ENCODE measurements at places on chromosomes 12 and 14.
A peak's percentile ranks its signal among the peaks of the same experiment; 100 is the strongest.

DNA sequence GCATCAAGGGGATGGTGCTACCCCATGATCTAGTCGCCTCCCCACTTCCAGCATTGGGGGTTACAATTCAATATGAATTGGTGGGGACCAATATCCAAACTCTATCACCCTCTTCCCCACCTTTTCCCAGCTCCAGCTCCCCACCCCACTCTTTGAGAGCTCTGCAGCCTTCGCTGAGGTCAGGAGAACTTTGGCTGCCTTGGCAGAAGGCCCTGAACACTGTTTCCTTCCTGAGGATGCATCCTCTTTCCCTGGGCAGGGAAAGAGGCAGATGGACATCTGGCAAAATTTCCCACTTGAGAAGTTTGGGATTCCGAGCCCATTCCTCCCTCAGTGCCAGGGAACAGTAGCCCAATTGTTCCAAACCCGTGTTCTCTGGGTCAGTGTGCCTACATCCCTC is 169.1 kb downstream of the TSPAN9 start:
- DNase-seq: no peak

GRCh38 chr12:131287938-131288764 is 334.4 kb downstream of the ADGRD1 start:
- no peak for DNase-seq

DNA sequence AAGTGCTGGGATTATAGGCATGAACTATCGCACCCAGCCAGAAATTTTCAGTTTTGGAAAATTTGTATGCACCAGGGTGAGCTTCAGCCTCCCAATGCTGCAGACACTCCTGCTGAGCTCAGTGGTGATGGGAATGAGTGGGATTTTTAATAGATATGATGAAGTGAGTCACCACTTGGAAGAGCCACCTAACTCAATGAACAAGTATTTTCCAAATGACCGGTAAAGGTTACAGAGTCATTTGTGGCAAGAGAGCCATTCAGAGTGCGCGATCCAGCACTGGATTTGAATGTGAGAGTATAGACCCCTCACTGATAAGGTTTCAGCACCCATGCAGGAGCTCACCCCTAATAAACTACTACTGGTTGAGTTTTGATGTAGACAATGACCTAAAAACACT is 100.7 kb downstream of the PPP2R5C start:
- DNase-seq: no peak

DNA sequence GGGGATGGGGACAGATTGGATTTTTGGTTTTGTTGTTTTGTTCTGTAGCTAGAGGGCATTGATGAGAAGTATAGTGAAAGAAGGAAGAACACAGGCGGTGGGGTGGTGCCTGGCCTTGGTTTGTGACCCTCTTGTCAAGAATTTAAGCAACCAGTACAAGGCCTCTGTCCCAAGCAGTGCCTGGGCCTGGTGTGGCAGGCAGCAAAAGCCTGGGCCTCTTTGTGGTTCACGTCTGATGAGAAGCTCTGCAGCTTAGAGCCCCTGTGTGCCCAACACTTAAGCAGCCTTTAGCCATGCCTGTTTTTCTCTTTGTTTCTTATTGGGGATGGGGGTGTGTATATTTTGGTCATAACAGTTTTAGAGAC is 98.0 kb downstream of the PPP2R5C start:
- no peak for DNase-seq

- no peak for DNase-seq
Measured at GRCh38 chr14:70148911-70149595, 39.7 kb downstream of the SLC8A3 start.

- DNase-seq: no peak
Measured at GRCh38 chr14:89771251-89771650, 183.3 kb downstream of the EFCAB11 start.

DNA sequence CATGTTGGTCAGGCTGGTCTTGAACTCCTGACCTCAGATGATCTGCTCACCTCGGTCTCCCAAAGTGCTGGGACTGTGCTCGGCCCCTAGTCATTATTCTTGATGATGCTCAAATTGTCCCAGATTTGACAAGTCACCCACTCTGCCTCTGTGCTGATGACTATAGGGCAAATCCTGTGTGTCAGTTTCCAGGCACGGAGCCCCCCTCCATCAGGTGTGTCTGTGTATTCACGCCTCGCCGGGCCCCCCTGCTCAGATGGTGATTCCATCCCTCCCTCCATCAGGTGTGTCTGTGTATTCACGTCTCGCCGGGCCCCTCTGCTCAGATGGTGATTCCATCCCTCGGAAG is 4.3 kb upstream of the GPR132 start:
- DNase-seq: no peak

GRCh38 chr14:95656634-95657033 is 29.6 kb upstream of the TCL1B start:
- DNase-seq: no peak

GRCh38 chr12:18797604-18798003 is 59.7 kb downstream of the CAPZA3 start:
- no peak for DNase-seq

GRCh38 chr12:116071555-116072230 is 205.8 kb downstream of the MED13L start:
- DNase-seq: no peak

DNA sequence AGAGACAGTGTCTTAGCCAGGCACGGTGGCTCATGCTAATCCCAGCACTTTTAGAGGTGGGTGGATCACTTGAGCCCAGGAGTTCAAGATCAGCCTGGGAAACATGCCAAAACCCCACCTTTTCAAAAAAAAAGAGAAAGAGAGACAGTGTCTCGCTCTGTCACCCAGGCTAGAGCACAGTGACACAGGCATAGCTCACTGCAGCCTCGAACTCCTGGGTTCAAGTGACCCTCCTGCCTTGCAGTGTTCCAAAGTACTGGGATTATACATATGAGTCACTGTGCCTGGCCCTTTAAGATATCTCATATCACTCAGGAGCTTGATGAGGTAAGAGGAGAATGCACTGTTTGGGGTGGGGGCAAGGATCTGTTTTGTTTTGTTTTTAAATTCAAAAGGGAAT is 48.1 kb upstream of the LTBP2 start:
- DNase-seq: no peak

GRCh38 chr12:71071536-71072097 is 86.2 kb downstream of the TSPAN8 start:
- DNase-seq: no peak

GRCh38 chr12:87923361-87923760 is 105.8 kb downstream of the C12orf50 start:
- DNase-seq: no peak

DNA sequence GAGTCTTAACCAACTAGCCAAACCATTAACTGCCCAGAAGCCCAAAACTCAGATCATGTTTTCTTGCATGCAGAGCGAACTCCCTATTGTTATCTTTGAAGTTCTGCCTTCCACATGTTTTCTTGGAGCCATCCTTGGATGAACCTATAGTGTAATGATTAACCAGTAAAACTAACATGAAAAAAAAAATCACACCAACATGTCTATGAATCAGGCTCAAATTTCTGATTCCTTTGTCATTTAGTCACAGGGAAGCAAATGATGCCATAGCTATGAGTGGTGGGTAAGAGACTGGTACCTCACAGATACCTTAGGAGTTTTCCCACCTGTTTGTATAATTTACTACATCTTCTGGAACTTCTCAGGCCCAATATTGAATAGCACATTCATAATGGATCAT is 70.7 kb downstream of the PTPRO start:
- DNase-seq: no peak

DNA sequence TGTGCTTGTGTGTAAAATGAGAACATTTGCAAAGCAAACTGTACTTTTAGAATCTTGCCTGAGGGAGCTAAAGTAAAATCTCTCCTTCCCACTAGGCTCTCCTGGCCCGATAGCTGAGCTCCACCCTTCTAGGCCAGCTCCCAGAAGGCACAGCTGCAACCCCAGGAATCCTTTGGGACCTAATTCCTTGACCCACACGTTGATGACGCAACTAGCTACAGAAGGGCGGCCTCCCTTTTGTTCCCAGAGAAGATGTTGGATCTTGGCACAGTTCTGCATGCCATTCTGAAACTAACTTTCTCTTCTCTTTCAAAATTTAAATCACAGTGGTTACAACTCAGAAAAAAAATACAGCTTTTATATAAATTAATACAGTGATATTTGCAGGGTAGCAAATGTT is 268.1 kb downstream of the EGLN3 start:
- no peak for DNase-seq

DNA sequence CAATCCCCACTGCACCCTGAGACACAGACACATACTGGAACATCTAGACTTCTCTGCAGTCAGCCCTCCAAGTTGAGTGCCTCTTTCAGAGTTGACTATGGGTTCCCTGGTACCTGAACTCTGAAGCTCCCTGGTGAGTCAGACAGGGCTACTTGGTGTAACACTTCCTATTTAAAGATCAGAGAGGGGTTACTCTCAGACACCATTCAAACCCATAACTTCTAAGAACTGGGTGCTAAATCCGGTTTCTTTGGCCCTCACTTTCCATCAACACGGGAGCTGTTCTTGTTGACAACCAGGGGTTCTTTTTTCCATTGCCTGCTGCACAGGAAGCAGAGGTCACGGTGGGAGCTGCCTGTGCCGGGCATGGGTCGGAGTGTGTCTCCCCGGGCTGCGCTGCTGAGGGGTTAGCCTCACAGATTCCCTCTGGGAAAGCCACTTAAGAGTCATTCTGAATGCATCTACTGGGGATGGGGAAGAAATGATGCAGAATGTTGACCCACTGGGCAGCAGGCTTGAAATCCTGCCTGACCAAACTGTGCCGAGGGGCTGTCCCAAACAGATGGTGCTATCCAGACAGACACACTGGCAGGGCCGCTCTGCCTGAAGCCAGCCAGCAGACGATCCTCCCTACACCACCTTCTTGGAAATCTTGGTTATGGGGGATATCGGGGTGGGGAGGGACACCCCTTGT is 74.1 kb downstream of the PITPNM2 start:
- no peak for DNase-seq

GRCh38 chr14:60455875-60456274 is 30.0 kb downstream of the C14orf39 start:
- no peak for DNase-seq

- DNase-seq: peak; percentile 62
Measured at GRCh38 chr14:104130974-104131651, 7.3 kb upstream of the KIF26A start.

- DNase-seq: no peak
Measured at GRCh38 chr12:1877169-1877878, 41.1 kb downstream of the CACNA2D4 start.

GRCh38 chr12:110763583-110763982 is 20.9 kb upstream of the PPP1CC start:
- DNase-seq: no peak

DNA sequence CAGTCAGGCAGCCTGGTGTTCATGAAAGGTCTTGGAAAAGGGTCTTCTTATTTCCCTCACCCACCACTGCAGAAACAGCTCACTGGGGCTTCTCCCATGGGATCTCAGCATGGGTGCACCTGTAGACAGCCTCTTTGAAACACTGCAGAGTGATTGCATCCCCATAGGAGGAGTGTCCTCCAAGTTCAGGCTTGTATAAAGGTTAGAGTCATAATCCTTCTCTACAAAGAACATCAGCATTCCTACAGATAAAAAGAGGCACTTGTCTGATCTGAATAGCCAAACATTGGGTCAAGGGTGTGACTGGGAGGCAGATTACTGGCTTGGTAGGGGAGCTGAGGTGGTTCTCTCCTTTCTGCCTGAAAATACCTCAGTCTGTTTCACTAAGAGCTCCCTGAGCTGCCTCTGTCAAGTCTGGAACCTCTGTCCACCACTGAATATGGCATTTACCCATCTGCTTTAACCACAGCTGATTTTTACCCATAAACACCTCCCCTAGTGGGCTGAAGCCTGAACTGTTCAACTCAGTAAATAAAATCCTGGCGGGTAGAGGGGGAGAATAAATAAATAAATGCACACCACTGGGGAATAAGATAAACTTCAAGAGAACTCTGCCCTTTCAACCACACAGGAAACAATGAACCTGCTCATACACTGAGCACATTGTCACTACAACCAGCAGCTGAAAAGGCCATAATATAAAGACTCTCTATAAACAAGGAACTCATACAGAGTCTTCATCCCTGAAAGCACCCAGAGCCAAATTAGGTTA is 120.7 kb upstream of the SCAF11 start:
- DNase-seq: no peak

DNA sequence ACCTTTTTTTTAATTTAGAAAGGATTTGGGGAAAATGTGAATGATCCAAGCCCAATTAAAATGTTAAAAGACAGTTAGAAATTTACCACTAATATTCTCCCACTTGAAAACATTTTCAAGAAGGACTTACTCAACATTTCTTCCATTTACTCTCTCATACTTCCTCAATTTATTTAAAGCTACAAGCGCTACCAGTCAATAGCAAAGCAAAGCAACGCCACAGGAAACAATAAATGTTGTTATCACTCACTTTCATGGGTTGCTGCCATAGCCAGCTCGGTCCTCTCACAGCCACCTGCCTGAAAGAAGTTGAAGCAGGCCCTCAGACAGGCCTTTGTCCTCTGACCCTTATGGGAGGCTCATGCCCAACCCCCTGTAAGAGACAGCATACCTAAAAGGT is 6.0 kb upstream of the SOS2 start:
- peak; percentile 69 for DNase-seq

GRCh38 chr12:5737778-5738177 is 207.3 kb downstream of the ANO2 start:
- DNase-seq: no peak
